ENCODE measurements at places on chromosomes 5 and 9.

DNA sequence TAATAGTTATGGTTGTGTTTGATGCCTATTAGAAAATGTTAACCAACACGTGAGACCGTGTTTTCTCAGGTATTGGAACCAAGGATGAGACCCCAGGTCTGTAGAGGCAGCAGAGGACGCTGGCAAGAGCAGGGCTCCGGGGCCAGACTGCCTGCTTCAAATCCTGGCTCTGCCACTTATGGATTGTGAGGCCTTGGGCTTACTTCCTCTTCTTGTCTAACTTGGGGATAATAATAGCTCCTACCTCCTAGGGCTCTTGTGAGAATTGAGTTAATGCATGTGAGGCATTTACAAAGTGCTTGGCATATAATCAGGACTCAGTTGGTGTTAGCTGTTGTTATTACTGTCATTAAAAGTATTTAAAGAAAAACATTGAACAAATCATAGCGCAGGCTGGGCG lies 85.5 kb upstream of the PITX1 start:
- no peak for DNase-seq

- DNase-seq = no peak
Measured at GRCh38 chr5:149485655-149486615, 65.3 kb downstream of the CSNK1A1 start.

DNA sequence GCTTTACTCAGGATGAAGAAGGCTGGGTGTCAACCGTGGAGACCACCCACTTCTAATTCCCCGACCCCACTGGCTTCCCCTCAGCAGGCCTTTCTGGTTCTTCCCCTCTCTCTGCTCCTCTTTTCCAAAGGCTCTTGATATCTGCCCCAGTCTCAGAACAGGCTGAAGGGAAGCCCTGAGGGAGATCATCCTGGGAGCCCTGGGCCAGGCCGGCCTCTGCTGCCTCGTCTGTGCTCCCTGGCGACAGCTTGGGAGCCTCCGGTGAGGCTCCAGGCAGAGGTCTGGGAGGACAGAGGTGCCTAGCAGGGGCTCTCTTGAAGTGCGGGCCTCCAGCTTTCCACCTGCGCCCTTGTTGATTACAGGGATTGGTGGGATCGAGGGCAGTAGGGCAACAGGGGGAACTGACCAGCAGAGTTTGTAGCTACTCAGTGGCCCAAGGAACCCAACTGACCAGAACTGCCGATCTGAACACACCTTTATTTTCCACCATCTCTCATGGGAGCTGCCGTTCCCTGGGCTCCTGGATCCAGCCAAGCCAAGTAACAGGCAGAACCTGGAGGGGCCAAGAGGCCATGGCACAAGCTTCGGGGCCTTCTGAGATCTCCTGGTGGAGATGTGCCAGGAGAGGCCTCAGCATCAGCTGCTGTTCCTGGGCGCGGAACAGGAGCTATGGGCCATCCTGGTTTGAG lies 198.5 kb downstream of the CACNA1B start:
- DNase-seq = no peak

GRCh38 chr9:21559402-21560280 lies 77.5 kb upstream of the IFNE start:
- no peak for DNase-seq

DNA sequence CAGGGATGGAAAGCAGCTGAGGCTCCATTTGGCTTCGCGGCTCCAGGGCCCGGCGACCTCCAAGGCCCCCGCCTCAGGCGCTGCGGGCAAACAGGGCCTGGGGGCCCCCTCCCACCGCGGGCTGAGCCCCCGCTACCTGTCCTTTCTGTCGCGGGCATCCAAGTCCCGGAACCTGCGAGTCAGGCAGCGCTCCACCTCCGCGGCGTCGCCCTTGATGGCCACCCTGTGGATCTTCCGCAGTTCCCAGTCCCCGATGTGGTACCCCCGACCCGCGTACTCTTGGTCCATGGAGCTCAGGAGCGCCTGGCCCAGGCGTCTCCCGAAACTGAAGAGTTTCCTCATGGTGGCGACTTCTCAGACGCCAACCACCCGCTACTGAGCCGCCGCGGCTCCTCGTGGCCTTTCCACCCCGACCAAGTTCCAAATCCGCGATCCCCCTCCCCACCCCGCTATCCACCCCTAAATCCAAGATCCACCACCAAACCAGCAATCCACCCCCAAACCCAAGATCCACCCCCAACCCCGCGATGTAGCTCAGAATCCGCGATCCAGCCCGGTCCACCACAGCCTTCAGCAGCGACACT lies 86.5 kb upstream of the CCDC180 start:
- DNase-seq = no peak

DNA sequence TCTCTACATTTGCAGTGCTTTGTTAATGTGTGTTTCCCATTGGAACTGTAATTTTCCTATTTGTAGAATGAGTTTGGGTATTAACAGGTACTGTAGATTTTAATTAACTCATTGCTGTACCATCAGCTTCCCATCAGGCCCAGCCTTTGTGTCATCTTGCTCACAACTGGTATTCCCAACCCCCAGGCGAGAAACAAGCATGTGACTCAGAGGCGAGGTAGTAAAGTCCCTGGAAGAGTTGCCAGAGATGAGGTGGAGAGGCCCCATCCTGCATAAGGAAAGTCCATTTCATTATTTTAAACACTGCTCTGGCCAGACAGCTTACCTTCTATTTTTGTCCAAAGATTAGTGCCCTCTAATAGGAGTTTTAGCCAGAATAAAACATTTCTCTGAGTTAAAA lies 29.9 kb downstream of the ADCY2 start:
- no peak for DNase-seq

DNA sequence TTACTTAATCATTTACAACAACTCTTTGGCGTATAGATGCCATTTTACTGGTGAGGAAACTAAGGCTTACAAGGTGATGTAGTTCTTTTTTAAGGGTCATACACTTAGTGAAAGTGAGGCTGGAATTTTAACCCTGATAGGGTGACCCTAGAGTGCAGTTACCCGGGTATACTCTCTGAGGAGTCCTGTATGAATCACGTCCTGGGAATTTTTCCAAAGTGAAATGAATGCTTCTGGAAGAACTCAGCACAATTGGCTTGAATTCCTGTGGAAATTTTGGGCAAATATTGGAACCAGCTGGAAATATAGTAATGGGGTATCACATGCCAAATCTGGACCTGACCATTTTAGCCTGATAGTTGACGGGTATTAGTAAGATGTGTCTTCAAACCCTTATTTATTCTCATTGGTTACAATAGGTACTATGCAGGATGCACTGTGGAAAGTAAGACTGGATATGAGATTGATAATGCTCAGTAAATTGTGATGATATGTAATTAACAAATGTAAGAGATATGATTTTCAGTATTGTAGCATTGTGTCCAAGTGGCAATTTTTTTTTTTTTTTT lies 14.8 kb downstream of the SUB1 start:
- DNase-seq = no peak

All from substantia nigra (tissue), 51 donors.